Fibroblast of lung (primary cell): ENCODE measurements at places on chromosomes 4 and X. TPM values are rescaled to one million over a fixed set of nuclear protein-coding genes. Genes with fewer than 3 reads are reported as not detected.

DNA sequence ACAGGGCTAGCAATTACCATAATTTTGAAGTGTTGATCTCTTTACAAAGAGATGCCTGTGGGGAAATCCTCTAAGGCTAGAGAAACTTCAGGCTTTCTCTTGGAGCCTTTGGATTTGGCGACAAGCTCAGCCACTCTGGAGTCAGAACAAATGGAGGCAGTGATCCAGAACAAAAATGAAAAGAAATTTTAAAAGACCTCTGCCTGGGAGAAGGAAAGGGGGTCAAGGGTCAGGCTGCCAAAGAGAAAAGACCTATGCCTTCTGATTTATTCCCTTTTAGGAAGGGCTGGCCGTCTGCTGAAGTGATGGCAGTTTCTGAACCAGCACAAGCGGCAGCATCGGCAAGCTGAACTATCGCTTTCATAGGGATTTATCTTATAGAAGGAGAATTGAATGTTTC lies 140.8 kb upstream of the SFRP2 start:
- DNase-seq: no peak

GRCh38 chr4:118994030-118994429 lies 105.4 kb downstream of the SYNPO2 start:
- DNase-seq: peak; percentile 30

- peak; percentile 73 for DNase-seq
Observed at GRCh38 chr4:149534779-149535178, 280.9 kb downstream of the IQCM start.

The NXF2 gene
- not detected in 2 replicates for polyA plus RNA-seq

The FOXR2 gene
- not detected in 2 replicates for polyA plus RNA-seq

The PASD1 gene
- not detected in 2 replicates for polyA plus RNA-seq
